ENCODE measurements at places on chromosomes 2 and 18. TPM values are rescaled to one million over a fixed set of nuclear protein-coding genes. Genes with fewer than 3 reads are reported as not detected.

The KCNG2 gene
- not detected for total RNA-seq

GRCh38 chr2:203492965-203493364, 42.1 kb downstream of the RAPH1 start:
- H3K36me3 ChIP-seq = no peaks in the 10 kb centered on the region
- H3K4me3 ChIP-seq = no peak overlapping the region
- DNase-seq = no peak
- H3K27me3 ChIP-seq = no peaks in the 10 kb centered on the region
- no peak overlapping the region for H3K27ac ChIP-seq

The E2F6 gene
- 3.5 TPM for total RNA-seq

The TFPI gene
- not detected for total RNA-seq

DNA sequence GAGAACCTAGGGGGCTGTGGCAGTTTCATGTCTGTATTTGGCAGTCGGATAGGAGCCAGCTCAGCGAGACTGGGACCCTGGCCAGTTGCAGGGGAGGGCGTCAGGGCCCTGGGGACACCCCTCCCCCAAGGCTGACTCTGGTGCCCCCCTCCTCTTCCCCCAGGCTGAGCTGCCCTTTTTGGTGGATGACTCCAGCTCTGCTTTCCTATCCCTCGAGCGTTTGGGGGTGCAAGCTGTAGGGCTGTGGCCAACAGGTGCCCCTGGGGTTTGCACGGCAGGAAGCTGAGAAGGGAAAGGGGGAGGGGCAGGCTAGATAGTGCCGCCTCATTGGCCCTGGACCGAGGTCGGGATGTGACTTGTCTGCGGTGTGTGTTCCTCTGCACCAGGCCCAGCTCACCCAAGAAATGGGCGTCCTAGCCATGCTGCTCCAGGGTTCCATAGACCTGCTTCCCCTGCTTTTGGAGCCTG, 26.4 kb downstream of the SPEG start:
- no peak overlapping the region for H3K4me3 ChIP-seq
- H3K4me1 ChIP-seq = peaks cover 8% of the 10 kb centered on the region
- H3K27me3 ChIP-seq = no peaks in the 10 kb centered on the region
- H3K27ac ChIP-seq = no peak overlapping the region

The AGXT gene
- not detected for total RNA-seq

All from CD4-positive, alpha-beta T cell (primary cell).